ENCODE measurements at places on chromosomes 3 and 15. TPM values are rescaled to one million over a fixed set of nuclear protein-coding genes. Genes with fewer than 3 reads are reported as not detected.

DNA sequence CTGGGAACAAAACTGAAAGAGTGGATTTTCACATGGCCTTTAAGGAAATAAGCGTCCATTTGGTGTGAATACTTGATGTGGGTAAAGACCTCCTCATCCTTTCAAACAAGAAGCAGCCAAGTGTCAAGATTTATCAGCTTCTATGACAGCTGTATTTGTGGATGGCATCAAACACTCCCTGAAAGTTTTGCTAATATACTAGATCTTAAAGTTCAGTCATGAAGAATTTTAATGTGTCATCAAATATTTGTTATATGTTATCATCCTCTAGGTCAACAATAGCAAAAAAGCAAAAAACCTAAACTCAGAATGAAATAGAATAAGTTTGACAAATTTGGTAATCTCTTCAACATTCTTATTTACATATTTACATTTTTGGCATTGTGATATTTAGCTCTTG is 29.1 kb upstream of the LYSMD4 start:
- no peak overlapping the region for H3K27ac ChIP-seq
- peak; percentile 41 for DNase-seq
- H3K4me3 ChIP-seq = no peak overlapping the region

DNA sequence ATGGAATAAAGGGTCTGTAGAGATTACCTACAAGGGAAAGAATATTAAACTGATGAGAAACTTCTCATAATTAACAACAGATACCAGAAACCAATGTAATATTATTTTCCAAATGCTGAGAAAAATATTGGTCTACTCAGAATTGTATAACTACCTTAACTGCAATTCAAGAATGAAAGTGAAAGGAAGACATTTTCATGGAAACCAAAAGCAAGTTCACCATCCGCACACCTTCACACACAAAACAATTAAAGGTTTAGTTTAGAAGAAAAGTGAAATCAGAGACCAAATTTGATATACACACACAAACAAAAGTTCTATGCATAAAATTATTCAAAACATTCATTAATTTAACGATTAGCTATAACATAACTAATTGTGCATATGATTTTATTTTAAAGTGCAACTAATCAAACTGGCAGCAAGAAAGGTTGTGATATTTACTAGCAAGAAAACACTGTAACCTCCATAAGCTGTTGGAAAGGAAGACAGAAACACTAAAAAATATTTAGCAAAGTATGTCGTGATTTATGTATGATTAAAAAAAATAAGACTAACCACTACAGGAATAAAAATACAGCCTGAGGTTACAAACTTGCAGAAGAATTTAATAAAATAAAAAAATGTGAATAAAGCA is 395.5 kb downstream of the FGF12 start:
- DNase-seq = no peak
- no peak overlapping the region for H3K4me3 ChIP-seq
- H3K36me3 ChIP-seq = no peaks in the 10 kb centered on the region
- H3K27me3 ChIP-seq = no peaks in the 10 kb centered on the region
- no peak overlapping the region for H3K27ac ChIP-seq
- H3K4me1 ChIP-seq = no peaks in the 10 kb centered on the region

The TUBGCP5 gene
- 17.5 TPM for total RNA-seq

The RTP3 gene
- total RNA-seq = not detected

The MORC1 gene
- not detected for total RNA-seq

The TMEM41A gene
- 15.8 TPM for total RNA-seq

GRCh38 chr3:41288785-41289184 is 89.5 kb downstream of the CTNNB1 start:
- H3K27me3 ChIP-seq = no peaks in the 10 kb centered on the region
- no peaks in the 10 kb centered on the region for H3K4me1 ChIP-seq
- H3K36me3 ChIP-seq = no peaks in the 10 kb centered on the region
- no peak overlapping the region for H3K27ac ChIP-seq
- DNase-seq = no peak
- no peak overlapping the region for H3K4me3 ChIP-seq

DNA sequence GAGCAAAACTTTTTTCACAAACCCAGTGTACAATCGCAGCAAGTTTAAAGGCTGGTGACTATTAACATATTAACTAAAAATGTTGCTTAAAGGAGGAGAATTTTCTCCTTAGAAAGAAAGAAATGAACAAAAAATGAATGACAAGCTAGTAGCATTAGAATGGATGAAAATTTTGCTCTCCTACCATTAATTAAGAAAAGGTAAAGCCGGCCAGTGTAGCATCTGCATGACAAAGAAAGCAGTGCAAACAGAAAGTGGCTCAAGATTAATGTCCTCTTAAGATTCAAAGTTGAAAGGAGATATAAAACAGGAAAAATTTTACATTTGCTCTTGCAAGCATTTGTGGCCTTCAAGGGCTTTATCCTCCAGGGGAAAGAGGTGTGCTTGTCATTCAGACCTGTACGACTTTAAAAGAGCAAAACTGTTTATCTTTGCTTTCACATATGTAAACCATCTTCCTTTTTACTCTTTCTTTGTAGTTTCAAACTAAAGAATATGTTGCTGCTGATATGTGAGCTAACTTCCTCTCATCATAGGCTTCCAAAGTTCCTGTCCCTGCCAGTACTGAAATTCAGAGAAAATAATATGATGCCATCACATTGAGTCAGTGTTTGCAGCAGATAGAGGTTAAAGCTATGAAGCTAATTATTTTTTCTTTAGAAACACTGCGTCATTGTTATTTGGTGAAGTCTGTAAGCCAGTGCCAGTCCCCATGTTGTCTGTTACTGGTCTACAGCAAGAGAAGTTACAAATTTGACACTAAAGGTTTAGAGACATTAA is 439.1 kb upstream of the GRM7 start:
- no peaks in the 10 kb centered on the region for H3K4me1 ChIP-seq
- no peak overlapping the region for H3K27ac ChIP-seq
- H3K27me3 ChIP-seq = no peaks in the 10 kb centered on the region

The FBXO40 gene
- total RNA-seq = not detected

DNA sequence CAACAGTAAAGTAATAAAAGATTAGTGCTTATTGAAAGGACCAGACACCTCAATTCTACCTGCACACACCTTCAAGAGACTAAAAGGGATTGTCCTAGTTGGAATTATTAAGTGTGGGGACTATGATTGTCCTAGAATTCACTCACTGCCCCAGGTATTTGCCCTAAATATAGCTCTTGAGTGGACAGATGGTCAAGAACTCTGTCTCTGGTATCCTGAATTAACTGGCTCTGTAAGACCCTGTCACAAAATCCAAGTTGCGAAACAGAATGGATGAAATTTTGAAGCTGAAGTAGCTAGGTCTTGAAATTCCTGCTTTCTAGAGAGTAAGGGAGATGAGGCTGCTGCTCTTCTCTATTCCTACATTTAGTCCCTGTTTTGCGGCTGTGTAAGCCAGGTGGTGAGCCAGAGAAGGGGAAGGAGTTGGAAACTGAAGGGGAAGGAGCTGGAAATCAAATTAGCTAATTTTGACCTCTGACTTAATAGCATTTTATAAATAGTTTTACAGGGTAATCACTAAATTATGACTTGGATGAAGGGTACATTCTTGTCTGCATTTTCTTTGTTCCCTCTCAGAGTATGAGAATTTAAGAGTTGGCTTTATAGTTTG is 34.5 kb downstream of the KBTBD12 start:
- peak; percentile 31 for DNase-seq
- H3K36me3 ChIP-seq = no peaks in the 10 kb centered on the region
- peaks cover 36% of the 10 kb centered on the region for H3K4me1 ChIP-seq
- H3K27ac ChIP-seq = no peak overlapping the region
- no peak overlapping the region for H3K4me3 ChIP-seq

DNA sequence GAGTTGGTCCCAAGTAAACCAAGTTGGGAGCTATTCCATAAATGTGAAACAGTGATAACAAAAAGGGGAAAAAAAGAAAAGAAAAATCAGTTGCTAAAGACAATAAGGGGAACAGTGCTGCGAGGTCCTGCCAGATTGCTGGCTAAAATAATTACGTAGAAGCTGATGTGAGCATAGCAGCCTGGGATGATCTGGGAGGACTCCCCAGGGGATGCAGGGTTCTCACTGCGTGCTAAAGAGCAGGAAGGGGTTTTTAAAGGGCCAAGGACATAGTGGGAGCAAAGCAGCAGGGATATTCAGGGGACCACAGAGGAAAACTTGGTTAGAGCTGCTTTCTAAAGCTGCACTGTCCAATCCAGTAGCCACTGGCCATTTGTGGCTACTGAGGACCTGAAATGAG is 133.0 kb upstream of the UMPS start:
- H3K36me3 ChIP-seq = no peaks in the 10 kb centered on the region
- H3K27ac ChIP-seq = no peak overlapping the region

DNA sequence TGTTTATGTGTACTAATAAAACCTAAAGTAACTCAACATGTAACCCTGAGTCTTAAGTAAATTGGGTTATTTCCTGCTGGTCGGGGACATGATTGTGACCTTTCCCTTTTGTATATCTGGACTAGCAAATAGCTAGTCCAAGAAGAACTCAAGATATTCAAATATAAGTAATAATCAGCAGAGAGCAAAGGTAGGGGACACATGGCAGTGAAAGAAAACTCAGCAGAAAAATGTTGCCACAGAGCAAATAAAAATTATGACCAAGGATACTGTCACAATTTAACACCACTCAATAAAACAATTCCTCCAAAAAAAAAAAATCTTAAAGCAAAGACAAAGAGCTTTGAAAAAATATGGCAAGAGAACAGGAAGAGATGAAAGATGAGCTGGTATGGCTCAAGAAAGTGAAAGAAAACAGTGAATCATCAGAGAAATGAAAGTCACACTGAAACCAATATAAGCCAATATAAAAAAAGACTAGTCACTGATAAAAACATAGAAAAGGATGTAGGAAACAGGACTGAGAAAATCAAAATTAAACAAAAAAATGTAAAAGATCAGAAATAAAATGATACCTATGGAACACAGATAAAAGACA is 43.4 kb downstream of the HLTF start:
- no peak overlapping the region for H3K4me3 ChIP-seq
- H3K27ac ChIP-seq = peak overlapping the region; percentile 47
- H3K27me3 ChIP-seq = no peaks in the 10 kb centered on the region
- peaks cover 11% of the 10 kb centered on the region for H3K4me1 ChIP-seq
- H3K36me3 ChIP-seq = peaks cover 37% of the 10 kb centered on the region
- DNase-seq = peak; percentile 67

The SEMA7A gene
- 132 TPM for total RNA-seq

Data from GM23248 (cell line).